ENCODE measurements at places on chromosomes 16 and 17. TPM values are rescaled to one million over a fixed set of nuclear protein-coding genes. Genes with fewer than 3 reads are reported as not detected.

The MVD gene
- total RNA-seq = 54.7 TPM

The FADS6 gene
- total RNA-seq = not detected

The ALOX12 gene
- not detected for total RNA-seq

The NEUROD2 gene
- not detected for total RNA-seq

The OR1F1 gene
- not detected for total RNA-seq

The STAT5B gene
- 33.6 TPM for total RNA-seq

The SOX8 gene
- total RNA-seq = 0.16 TPM

The USP36 gene
- total RNA-seq = 31.9 TPM

The DHX38 gene
- 144 TPM for total RNA-seq

The ABCA6 gene
- total RNA-seq = 21.1 TPM

The STX4 gene
- 35.1 TPM for total RNA-seq

The RTN4RL1 gene
- not detected for total RNA-seq

The SLFN5 gene
- 44.3 TPM for total RNA-seq
